Thyroid gland (tissue), 4 donors: ENCODE measurements at places on chromosomes 1 and 21.

GRCh38 chr21:43210454-43211071, 41.8 kb downstream of the CRYAA start:
- no peak for DNase-seq

GRCh38 chr1:167791281-167792187, 69.8 kb downstream of the MPZL1 start:
- no peak for DNase-seq

DNA sequence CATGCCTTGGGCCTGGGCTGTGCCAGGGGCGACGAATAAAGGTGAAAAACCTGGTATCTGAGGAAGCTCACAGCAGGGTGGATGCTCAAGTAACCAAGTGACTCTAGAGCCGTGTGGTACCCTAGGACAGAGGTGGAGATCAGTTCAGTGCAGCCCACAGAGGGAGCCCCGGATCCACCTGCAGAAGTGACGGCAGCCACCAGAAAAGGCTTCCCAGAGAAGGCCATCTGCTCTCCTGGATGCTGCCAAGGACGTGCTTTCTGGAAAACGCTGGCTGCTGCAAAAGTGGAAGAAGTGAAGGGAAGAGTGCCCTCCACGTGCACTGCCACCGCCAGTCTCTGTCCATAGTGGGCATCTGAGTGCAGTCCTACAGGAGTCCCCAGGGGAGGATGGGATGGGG, 27.7 kb downstream of the TMCO4 start:
- no peak for DNase-seq

- no peak for DNase-seq
These were observed 3.4 kb upstream of the HSPG2 start for GRCh38 chr1:21940492-21940891.
